ENCODE measurements at places on chromosomes 11 and 22. TPM values are rescaled to one million over a fixed set of nuclear protein-coding genes. Genes with fewer than 3 reads are reported as not detected.

Gene NOX4
- total RNA-seq = not detected

Gene SLC25A45
- total RNA-seq = 9.5 TPM

Gene CD3E
- not detected for total RNA-seq

Gene MOV10L1
- not detected for total RNA-seq

Gene RAPSN
- 7.3 TPM for total RNA-seq

Gene COPB1
- 82.8 TPM for total RNA-seq

Gene SDHAF2
- 32.5 TPM for total RNA-seq

Gene PAMR1
- 1.1 TPM for total RNA-seq

Gene HOATZ
- total RNA-seq = not detected

Gene TKFC
- total RNA-seq = 258 TPM

Gene TBX1
- 2.4 TPM for total RNA-seq

Gene C11orf16
- not detected for total RNA-seq

Gene SYT7
- total RNA-seq = 8.9 TPM

Gene OR4A5
- not detected for total RNA-seq

Gene TNNT3
- total RNA-seq = 0.60 TPM

Gene TUB
- total RNA-seq = not detected

Gene ARHGAP8
- total RNA-seq = 114 TPM

Gene SLC22A12
- total RNA-seq = not detected

Gene KCNA4
- total RNA-seq = not detected

Gene SAA1
- total RNA-seq = 1.9 TPM

Gene BIK
- total RNA-seq = 10.6 TPM

Gene SLC3A2
- 513 TPM for total RNA-seq

Gene MUC5AC
- total RNA-seq = 0.09 TPM

Gene OR51B2
- not detected for total RNA-seq

Gene APOBEC3G
- total RNA-seq = 9.5 TPM

Gene OR8G5
- not detected for total RNA-seq

Gene LGALS1
- total RNA-seq = 734 TPM

Gene CABP4
- total RNA-seq = 2.5 TPM

Gene PKDREJ
- not detected for total RNA-seq

Gene NCR3LG1
- 0.33 TPM for total RNA-seq

Gene CPT1A
- total RNA-seq = 29.7 TPM

Gene MIEF1
- total RNA-seq = 36.9 TPM
